Stimulated activated CD4-positive, alpha-beta T cell treated with anti-CD3 and anti-CD28 coated beads, Interleukin-4, amount 100 ng/mL, for 24 hours (primary cell): ENCODE measurements at places on chromosomes 11 and 22.
A peak's percentile ranks its signal among the peaks of the same experiment; 100 is the strongest.

DNA sequence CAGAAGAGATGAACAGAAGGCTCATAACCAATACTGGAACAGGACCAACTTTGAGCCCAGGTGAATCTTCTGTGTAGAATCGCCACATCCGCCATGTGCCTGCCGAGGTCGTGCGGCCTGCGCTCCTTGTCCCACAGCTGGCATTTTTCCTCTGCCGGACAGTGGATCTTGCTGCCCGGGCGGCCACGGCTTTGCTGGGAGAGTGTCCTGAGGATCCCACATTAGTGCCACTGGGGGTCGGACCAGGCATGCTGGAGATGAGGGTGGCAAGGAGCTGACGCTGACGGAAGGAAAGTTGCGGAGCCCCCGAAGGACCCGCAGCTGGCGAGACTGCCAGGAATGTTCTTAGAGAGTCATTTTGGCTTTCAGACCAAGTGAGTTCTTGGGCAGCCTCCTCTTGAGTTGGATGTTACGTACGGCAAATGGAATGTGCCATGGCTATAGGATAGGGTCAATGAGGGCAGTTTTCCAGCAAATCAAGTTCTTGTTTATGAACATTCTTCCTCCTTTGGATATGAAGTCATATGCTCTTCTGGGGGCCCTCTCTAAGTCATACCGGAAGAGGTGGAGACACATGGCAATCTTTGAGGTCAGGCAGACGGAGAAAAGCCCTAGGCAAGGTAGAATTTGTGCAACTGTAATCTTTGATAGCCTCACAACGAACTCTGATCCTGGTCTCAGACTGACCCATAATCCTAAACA is 57.4 kb upstream of the NUP160 start:
- DNase-seq: no peak

- DNase-seq: peak; percentile 72
Measured at GRCh38 chr22:42269432-42270175, 849 bp downstream of the TCF20 start.

DNA sequence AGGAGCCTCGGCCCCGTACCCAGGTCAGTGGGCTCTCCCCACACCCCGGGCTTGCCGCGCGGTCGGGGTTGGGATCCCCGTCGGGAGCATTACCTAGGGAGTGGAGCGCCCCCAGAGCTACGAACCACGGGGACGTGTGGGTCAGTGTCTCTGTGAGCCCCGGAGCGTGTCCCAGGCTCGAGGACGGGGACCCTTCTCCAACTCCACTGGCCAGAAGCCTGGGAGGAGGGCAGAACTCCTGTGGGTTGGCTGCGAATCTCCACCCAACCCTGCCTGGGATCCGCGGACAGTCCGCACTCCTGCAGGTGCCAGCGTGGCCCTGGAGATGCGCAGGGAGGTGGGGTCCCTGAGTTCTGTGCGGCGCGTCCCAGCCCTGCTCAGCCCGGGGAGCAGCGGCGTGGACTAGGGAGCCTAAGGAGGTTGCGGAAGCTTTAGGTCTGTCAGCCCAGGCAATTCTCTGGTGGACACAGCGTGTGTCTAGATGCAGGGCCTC is 346 bp downstream of the PPFIBP2 start:
- peak; percentile 10 for DNase-seq

- peak; percentile 55 for DNase-seq
Measured at GRCh38 chr11:122981388-122982264, at the start of gene BSX. BSX (minus strand) TSS chr11:122981834; CDS start chr11:122981671, 163 bp downstream.

- DNase-seq: no peak
Measured at GRCh38 chr11:131760091-131761061, 390.0 kb downstream of the NTM start.

- no peak for DNase-seq
Measured at GRCh38 chr11:35207471-35208403, 68.8 kb downstream of the CD44 start.

GRCh38 chr22:20209761-20210250 is 58.3 kb downstream of the RTN4R start:
- no peak for DNase-seq

- no peak for DNase-seq
Measured at GRCh38 chr11:101061606-101062005, 68.0 kb downstream of the PGR start.

DNA sequence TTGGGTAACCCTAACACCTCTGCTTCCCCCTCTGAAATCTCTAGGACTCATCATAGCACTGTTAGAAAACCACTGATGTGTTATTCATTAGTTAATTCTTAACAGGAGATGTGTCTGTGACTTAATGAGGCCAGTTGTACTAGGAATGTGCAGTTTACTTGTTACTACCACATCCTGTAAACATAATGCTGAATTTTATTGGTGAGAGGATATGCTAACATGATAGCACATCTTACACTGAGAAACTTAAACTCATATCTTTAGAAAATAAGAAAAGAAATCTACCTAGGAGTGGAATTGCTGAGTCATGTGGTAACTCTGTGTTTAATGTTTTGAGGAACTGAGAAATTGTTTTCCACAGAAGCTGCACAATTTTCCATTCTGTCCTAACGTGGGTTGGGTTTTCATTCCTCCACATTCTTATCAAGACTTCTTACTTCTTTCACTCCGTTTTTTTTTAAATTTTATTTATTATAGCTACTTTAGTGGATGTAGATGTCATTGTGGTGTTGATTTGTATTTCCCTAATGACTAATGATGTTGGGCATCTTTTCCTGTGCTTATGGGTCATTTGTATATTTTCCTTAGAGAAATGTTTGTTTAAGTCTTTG is 33.7 kb downstream of the RNF121 start:
- no peak for DNase-seq

DNA sequence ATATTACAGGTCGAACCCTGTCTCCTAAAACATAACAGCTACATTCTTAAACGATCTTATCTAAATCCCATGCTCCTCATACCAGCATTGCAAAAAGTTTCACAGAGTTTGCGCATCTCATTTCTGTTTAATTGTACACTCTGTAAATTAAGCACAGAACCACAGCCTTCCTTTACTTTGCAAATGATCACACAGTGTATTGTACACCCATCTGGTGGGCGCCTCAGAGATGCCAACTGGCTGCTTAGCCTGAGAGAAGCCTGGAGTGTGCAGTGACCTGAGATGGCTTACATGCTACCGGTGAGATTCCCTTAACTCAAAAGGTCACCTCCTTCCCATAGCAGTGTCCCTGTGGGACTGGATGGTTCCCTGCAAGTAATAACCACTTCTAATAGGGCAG is 1077.3 kb downstream of the OPCML start:
- DNase-seq: no peak

DNA sequence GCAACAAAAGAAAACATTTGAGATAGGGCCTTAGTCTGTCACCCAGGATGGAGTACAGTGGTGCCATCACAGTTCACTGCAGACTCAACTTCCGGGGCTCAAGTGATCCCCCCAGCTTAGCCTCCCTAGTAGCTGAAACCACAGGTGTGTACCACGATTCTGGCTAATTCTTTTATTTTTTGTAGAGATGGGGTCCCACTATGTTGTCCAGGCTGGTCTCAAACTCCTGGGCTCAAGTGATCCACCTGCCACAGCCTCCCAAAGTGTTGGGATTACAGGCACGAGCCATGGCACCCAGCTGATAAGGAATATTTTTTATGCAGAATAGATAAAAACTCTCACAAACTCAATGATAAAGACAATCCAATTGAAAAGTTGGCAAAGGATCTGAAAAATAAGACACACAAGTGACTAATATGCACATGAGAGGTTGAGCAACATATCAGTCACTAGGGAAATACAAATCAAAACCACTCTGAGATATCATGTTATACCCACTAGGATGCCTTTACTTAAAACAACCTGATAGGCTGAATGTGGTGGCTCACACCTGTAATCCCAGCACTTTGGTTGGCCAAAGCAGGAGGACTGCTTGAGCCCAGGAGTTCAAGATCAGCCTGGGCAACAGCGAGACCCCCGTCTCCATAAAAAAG is 33.9 kb upstream of the CLTCL1 start:
- no peak for DNase-seq

GRCh38 chr11:73995731-73996130 is 13.1 kb upstream of the UCP2 start:
- peak; percentile 30 for DNase-seq

DNA sequence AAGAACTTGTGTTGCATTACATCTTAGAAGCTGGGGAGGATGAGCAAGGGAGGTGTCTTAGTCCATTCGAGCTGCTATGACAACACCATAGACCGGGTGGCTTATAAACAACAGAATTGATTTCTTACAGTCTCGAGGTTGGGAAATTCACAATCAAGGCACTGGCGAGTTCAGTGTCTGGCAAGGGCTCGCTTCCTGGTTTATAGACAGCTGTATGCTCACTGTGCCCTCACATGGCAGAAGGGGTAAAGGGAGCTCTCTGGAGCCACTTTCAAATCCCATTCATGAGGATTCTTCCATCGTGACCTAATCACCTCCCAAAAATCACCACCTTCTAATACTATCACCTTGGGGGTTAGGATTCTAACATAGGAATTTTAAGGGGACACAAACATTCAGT is 150.0 kb upstream of the NECTIN1 start:
- DNase-seq: no peak

DNA sequence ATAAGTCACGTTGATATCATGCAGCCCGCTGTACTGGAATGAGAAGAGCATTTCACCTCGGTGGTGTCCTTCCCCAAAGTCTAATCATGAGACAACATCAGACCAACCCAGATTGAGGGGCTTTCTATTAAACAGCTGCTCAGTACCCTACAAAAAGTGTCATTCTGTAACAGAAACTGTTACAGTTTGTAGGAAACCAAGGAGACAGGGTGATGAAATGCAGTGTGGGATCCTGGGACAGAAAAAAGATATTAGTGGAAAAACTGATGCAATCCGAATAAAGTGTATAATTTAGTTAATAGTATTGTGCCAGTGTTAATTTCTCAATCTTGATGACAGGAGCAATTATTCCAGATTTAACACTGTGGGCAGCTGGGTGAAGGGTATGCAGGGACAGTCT is 128.0 kb downstream of the MICAL2 start:
- DNase-seq: no peak

DNA sequence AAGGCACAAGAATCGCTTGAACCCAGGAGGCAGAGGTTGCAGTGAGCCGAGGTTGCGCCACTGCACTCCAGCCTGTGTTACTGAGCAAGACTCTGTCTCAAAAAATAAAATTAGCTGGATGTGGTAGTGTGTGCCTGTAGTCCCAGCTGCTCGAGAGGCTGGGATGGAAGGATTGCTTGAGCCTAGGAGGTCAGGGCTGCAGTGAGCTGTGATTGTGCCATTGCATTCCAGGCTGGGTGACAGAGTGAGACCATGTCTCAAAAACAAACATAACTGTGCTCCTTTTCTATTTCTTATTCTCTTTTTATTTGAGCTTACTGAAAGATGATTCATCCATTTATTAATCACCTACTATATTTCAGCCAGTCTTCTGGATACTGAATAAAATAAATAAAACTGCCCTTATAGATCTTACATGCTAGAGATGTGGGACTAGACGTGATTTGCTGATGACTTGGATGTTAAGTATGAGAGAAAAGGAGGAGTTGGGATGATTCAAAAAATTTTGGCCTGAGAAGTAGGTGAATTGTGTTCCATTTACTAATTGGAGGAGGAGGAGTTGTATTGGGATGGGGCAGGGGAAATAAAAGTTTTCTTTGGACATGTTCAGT is 18.0 kb downstream of the PAAF1 start:
- no peak for DNase-seq

- peak; percentile 97 for DNase-seq
Measured at GRCh38 chr22:20319745-20320658, at the start of gene DGCR6L. DGCR6L (minus strand) TSS chr22:20320060; CDS start chr22:20319988, 72 bp downstream.

- no peak for DNase-seq
Measured at GRCh38 chr22:46579751-46580449, 40.3 kb upstream of the GRAMD4 start.

- DNase-seq: no peak
Measured at GRCh38 chr11:75793966-75794365, 21.0 kb upstream of the UVRAG start.

DNA sequence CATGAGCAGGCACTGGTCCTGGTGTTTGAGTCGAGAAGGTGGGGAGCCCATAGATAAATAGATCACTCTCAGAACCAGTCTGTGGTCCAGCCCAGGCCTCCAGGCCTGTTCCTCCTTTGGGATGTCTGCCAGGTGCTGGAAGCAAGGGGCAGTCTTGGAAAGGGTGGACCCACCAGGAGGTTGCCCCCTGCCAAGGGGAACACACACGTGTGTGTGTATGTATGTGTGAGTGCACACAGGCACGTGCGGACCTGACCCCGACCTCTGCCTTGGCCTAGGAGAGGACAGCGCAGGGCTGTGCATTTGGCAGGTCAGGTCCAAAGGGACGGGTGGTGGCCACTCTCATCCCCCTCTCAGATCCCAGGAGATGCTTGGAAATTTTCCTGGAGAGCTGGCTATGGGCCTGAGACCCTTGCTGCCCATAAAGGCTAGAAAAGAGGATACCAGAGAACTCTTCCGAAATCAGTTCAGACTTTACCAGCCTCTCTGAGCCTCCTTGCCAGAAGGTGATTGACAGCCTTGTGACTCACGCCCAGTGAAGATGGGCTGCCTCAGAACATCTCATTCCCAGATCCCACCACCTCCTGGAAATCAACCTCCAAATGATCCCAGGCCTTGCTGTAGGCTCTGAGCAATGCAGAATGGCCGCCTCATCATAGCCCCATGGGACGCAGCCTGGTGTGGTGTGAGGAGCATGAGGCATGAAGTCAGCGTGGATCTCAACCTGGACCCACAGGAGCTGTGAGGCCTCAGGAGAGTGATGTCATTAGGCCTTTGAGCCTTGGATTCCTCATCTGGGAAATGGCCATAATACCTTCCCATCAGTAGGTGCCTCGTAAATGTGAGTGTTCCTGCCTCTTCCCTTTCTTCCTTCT is 24.0 kb upstream of the CREB3L1 start:
- DNase-seq: no peak

DNA sequence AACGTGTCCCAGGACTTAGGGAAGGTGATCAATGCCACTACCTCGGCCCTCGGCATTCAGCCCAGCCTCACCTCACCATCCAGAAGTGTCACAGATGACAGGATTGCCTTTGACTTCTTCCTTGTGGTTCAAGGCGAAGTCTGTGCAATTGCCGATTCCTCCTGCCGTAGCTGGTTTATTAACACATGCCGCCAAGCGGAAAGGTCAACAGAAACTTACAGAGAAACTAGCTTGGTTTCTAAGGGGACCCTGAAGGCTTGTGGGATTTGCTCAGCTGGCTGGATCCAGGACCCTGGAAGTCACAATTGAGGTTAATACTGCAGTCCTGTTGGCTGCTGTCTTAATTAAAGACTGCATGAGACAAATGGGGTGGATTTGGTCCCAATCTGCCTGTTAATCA is 65.6 kb downstream of the SHANK2 start:
- no peak for DNase-seq
